ENCODE measurements at places on chromosomes 2 and 18.

- no peak for DNase-seq
These were observed 406.5 kb upstream of the UBE2E3 start for GRCh38 chr2:180573951-180574350.

DNA sequence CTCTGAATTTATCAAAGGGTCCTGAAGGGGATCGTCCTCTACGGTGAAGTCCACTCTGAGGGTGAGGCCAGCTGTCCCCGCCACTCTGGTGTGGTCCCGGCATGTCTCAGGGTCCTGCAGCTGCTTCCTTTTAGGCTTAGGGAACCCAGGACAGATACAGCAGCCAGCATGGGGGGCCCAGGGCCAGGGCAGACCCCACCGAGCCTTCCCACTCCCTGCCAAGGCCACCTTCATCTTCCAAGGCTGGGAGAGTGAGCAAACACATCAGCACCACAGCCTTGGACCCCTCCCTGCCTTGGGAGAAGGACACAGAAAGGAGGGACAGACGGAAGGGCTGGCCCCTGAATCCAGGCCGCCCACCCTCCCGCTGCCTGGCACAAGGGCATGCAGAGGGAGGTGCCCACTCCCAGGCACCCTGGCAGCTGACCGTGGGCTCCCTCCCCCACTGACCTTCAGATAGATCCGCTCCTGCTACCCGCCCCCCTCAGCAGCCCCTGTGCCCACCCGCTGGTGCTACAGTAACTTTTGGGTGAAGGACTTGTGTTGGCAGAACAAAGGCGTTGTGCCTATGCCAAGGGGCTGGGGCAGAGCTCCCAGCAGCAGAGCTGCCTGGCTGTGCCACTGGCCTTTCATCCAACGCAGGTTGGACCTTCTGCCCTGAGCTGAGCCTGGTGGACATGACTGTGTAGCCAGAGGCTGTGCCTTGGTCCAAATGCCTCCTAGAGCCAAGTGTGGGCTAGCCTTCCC, 7.6 kb downstream of the CYP26B1 start:
- no peak for DNase-seq

- DNase-seq = no peak
These were observed 616.6 kb upstream of the FSHR start for GRCh38 chr2:49770919-49771318.

DNA sequence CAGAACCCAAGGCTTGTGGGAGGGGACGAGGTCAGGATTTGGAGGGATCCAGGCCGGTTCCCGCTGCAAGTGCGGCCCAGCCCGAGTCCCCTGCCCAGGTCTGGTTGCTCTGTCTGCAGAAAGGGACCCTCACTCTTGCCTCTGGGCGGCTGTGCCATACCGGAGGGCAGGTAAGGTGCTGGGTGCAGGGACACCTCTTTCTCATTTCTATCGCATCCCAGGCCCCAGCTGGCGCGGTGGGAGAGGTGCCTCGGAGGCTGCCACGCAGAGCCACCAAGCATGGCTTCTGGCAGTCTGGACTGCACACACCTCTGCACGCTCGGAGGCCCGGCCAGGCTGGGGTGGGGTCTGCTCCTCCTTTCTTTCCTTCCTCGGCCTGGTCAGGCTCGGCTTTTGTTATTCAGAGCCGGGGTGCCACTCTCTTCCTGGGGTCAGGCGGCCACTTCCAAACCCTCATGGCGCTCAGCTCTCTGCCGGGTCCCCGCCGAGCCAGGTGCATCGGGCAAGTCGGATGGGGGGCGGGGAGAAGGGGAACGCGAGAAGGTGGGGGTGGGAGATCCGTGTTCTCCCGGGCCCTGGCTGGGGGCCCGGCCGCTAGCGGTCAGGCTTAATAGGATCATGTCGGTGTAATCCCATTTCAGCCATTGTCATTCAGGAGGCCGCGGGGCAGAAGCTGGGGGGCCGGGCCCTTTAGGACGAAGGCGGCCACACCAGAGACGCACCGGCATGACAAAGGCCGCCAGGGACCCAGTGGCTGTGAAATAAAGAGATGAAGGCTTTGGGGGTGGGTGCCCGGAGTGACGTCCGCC, 9.0 kb downstream of the GBX2 start:
- DNase-seq = no peak

DNA sequence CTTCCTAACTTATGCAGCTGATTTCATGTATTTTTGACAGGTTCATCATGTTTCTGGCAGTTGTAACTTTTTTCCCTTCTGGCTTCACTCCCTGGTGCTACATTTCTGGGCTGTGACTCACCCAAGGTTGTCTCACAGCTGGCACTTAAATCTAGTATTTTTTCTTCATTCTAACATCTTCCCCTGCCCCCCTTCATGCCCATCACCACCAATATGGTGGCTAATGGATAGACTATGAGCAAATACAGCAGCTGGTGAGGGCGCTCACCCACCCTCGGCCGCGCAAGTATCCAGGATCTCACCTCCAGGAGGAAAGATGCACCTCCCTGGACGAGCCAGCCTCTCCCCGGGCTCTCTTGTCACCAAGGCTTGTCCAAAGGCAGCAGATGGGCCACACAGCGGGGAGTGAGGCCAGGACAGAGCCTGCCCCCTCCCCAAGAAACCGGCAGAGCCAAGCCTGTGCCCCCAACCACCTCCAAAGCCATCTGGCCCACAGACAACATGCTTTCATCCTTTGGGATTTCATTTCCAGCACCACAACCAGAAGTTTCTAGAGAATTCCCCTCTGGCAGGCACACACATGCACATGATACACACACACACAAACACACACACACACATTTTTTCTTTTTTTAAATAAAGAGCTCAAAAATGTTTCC, 39.1 kb downstream of the ATOH8 start:
- no peak for DNase-seq

GRCh38 chr18:3345452-3345851, 83.5 kb downstream of the MYL12B start:
- no peak for DNase-seq

GRCh38 chr2:30234180-30234971, 3.0 kb downstream of the LBH start:
- DNase-seq = no peak

DNA sequence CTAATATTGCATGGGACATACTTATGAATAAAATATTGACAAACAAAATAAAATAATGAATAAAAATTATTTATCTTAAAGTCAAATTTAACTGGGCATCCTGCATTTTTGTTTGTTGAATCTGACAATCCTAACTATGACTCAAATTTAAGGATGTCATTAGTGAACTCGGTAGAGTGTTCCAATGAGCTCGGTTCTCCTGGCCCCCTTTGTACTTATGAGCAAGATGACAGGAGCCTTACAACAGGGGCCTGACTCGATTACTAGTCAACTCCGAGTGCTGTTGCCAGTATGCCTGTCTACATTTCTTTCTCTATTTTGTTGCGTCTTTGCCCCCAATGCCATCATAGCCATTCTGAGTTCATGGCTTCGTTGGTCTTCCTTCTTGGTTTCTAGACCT, 40.3 kb downstream of the HRH4 start:
- no peak for DNase-seq

DNA sequence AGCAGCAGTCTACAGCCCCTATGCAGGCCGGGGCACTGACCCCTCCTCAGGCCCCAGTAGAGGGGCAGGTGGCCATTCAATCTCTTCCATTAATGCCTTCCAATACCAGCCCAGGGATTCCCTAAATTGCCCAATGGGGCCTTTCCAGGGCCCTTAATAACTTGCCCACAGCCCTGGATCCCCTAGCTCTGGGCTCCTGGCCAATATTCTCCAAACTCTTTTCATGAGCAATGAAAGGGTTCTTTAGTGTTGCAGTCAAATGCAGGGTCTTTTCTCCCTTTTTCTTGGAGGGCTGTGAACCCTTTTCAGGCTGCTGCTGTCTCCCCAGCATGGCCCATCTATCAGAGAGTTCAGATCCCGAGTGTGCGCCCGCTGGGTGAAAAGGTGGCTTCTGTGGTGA, 41.3 kb upstream of the SLC1A4 start:
- no peak for DNase-seq

- DNase-seq = no peak
These were observed 1300.1 kb upstream of the ACVR2A start for GRCh38 chr2:146544701-146545100.

- DNase-seq = no peak
These were observed 177.1 kb downstream of the ETAA1 start for GRCh38 chr2:67574230-67574629.

DNA sequence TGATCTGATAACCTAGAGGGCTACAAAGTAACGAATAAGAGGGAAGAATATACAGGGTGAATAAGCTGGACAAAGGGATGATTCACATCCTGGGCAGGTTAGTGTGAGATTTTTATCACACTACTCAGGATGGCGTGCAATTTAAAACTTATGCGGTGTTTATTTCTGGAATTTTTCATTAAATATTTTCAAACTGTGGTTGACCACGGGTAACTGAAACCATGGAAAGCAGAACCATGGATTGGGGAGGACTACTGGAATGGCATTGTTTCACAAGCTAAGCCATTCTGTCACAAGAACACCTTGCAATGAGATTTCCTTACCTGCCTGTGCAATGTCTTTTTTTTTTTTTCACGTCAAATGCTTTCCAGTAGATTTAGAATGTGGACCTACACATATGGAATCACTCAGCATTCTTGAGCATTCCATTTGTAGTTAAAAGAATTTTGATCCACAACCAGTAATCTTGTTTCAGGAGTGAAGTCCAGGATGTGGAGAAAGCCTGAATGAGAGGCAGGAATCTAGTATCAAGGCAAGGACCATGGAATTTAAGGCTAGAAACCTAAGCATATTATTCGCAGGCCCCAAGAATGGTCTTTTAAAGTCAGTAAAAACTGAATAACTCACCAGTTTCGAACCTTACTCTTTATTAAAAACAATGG, 8.0 kb upstream of the CDK15 start:
- no peak for DNase-seq

GRCh38 chr2:113200236-113200635, 26.5 kb downstream of the PSD4 start:
- no peak for DNase-seq

- DNase-seq = no peak
These were observed 808.0 kb upstream of the SOX11 start for GRCh38 chr2:4884117-4884571.

DNA sequence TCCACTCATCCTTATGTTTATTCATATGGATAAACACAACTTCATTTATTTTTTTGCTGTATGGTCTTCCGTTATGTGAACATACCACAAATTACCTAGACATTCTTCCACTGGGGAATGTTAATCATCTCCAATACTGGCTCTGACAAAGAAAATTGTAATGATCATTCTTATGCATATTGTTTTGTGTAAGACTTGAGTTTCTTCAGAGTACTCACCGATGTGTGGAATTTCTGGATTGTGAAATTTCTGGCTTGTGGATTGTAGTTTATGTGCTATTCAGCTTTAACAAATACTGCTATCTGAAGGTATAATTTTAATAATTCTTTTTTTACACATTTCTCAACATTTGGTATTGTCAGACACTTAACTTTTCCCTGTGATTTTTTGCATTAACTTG, 212.2 kb upstream of the THUMPD2 start:
- DNase-seq = no peak

DNA sequence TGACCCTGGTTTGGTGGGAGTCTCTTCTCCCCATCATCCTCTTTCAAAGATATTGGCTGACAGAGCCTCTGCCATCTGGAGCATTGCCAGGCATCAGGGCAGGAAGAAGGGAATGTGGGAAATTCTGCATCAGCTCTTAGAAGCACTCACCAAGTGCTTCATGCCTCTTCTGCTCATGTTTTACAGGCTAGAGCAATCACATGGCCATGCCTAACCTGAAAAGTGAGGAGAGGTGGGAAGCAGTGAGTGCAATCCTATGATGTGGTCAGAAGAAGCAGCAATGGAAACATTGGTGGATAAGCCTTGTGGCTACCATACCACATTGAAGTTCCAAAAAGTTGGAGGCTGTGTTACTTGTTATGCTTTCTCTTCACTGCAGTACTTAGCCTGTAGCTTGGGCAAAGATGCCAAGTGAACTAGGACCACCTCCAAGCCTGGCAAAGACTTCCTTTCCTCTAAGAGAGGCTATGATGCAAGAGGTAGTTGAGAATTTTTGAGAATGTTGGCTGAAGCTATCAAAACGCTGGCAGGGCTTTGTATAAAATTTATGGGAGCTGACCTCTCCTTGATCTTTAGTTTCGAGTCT, 64.1 kb downstream of the BCL2L11 start:
- no peak for DNase-seq

DNA sequence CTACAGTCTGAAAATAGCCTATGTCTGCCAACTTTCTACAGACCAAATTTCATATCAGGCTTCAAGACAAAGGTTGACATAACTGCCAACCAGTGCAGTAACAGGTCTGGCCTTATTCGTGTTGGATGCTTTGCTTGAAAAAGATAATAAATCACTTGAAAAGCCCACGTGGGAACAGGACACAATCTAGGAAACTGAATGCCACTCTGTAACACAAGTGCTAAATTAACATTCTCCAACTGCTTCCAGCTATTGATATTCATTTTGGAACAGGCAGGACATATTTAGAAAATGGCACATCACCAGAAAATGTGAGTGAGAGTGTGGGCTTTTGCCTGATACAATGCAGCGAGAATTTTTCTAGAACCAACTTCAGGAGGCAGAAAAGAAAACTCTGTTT, 165.9 kb upstream of the CCDC150 start:
- DNase-seq = no peak

DNA sequence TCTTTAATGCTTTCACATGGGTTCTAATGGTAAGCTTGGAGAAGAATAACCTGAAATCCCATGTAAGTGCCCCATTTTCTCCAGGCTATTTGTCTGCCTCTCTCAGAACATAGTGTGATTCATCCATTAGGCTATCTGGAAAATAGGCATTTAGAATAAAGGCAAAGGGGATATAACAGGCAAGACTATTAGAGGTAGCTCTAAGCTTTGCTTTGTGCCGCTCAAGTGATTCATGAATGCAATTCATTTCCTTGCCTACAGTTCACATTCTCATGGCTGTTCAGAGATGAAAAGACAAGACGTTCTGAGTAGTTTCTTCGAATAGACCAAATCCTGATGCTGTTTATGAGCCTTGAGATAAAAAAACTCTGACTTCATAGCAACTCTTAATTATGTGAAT, 101.7 kb downstream of the ANKRD44 start:
- no peak for DNase-seq

DNA sequence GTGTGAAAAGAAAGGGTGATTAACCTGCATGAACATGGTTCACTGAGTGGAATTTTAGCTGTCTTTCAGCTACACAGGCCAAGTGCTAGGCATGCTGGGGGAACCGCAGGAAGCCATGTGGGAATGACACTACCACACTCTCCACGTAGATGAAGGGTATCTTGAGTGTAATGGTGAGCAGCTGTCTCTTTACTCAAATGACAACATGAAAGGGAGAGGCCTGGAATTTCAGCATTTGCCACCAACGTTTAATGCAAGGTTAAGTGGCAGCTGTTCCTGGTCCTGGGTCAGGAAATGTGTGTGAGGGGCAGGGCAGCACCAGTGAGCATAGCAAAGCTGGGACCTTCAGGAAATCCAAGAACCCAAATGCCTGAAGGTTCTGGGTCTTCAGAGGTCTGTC, 588.4 kb downstream of the SLC4A3 start:
- DNase-seq = no peak

DNA sequence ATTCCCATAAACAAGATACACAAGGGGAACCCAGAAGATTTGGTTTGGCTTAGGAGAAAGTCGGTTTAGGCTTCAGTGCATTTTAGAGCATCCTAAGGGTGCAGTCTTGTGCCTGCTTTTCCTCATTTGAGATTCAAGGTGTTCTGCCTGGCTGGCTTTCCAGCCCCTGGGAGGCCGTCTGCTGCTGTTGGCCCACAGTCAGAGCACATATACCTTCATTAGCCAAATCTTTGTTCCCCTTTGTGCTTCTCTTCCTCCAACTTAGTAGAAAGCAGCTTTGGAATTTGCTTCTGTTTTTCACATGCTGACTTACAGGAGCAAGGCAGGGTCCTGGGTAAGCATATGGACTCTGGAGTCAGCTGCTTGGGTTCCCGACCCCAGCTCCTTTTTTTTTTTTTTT, 477.1 kb upstream of the TCF4 start:
- DNase-seq = no peak
